Skeletal muscle cell (primary cell): ENCODE measurements at places on chromosomes 7 and 10.

GRCh38 chr7:123533929-123534382, 439 bp downstream of the IQUB start:
- no peak for DNase-seq

GRCh38 chr7:117698018-117698417, 175.2 kb downstream of the CTTNBP2 start:
- DNase-seq, result no peak

DNA sequence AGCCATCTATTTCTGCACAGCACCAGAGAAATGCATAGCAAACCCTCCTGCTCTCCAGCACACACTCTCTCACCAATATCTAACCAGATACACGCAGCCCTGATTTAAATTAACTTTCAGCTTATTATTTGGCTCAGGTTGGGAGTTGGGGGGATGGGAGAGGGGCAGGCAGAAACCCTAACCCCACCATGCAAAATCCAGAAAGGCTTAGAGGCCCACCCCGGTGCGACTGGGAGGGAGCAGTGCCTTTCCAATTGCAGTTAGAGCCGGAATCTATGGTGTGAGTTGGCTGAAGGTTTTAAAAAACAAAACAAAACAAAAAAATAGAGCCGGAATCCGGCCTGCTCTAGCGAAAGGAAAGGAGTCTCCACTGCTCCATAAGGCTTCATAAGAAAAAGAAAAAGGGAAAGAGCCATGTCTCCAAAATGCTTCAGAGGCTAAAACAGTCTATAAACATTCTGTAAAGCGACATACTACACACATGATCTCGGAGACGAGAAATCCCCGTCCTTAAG, 2.9 kb downstream of the IGF2BP3 start:
- DNase-seq, result no peak

DNA sequence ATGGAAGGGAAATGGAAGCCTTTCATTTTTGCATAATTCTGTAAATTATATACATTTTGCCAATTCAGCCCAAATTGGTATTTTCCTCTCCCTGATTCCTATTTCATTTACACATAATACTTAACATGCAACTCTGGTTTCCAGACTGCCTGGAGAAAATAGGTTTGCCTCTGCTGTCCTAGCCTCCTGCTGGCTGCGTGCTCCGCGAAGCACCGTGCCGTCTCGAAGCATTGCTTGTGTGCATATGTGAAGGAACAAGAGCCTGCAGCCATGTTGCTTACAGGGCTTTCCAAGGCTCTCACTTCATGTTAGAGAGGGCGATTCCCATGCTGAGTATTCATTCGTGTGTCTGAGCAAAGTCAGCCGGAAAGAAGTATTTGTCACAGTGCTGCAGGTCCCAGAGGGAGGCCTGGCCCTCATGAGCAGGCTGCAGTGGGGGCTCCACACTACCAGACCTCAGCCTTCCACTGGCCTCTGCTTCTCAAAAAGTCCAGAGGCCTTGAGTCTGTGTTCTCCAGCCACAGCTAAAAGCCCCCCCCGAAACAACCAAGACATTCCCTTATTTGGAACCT, 66.5 kb downstream of the CLRN3 start:
- DNase-seq, result no peak

DNA sequence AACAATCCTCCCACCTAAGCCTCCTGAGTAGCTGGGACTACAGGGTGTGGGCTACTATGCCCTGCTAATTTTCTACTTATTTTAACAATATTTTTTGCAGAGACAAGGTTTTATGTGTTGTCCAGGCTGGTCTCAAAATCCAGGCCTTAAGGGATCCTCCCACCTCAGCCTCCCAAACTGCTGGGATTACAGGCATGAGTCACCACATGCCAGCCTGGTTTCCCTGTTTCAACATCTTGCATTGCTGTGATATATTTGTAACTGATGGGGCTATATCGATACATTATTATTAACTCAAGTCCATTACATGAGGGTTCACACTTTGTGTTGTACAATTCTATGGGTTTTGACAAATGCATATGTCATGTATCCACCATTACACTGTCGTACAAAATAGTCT, 41.9 kb upstream of the OGDHL start:
- no peak for DNase-seq

GRCh38 chr7:137625197-137625596, 221.6 kb downstream of the DGKI start:
- DNase-seq, result no peak

- DNase-seq, result no peak
Measured at GRCh38 chr10:37934791-37935190, 41.7 kb downstream of the ZNF25 start.

DNA sequence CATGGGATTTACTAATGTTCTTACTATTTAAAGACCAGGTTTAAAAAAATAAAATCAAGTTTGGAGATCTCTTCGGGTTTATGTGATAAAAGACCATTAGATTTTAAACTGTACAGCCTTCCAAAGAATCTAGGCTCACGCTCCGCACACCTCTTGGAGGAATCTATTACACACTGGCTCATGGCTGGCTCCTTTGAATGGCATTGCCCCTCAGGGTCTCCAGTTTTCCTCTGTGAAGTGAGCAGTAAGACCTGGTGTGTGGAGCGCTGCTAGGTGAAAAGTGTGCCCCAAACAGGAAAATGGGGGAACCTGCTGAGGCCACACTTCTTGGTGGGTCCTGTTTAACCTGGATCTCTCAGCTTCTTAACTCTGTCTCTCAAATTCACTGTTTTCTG, 142.3 kb downstream of the KAT6B start:
- DNase-seq, result no peak

- no peak for DNase-seq
Measured at GRCh38 chr10:85679061-85679460, 687.5 kb downstream of the GRID1 start.

DNA sequence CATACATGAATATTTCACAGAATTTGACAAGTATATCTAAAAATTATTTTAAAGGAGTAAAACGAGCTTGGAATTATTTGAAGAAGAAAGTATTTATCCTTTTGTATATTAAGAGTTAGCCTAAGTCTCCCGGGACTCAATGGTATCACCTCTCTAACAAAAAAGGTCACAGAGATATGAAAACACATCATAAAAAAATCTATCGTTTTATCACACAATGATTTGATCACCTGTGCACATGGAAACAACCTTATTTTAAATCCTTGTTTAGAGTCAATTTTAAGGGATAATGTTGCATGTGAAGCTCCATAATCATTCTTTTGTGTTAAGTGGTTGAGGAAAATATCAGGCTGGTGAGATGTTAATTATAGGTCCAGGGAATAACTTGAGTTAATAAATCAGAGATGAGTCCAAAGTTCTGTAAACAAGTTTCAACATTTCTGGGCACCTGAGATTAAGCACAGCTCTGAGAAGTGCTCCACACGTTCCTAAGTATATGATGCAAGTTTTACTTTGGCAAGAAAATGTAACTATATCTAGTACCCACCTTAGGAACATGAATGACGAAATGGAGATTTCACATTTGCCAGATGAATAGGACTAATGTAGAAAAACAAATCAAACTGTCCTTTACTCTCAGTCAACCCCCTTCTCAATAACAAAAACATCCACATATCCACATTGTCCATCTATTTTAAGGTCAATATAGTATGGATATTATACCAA, 148.5 kb upstream of the AKR1E2 start:
- peak; percentile 60 for DNase-seq

DNA sequence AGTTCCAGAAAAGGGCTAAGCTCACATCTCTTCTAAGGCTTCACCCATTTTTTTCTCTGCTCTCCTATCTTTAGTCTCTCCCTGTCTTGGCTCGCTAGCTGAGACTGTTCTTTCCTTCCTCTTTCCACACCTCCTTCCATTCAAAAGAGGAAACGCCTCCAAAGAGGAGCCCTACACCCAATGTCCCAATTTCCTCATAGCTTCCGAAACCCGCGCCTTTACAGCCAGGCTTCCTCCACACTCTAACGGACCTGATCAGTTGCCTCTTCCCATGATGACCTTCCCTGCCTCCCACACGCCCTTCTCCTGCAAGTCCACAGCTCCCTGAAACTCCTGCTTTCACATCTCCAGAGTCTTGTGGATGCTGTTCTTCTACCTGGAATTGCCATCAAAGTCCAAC, 71.7 kb downstream of the COBL start:
- DNase-seq, result no peak

DNA sequence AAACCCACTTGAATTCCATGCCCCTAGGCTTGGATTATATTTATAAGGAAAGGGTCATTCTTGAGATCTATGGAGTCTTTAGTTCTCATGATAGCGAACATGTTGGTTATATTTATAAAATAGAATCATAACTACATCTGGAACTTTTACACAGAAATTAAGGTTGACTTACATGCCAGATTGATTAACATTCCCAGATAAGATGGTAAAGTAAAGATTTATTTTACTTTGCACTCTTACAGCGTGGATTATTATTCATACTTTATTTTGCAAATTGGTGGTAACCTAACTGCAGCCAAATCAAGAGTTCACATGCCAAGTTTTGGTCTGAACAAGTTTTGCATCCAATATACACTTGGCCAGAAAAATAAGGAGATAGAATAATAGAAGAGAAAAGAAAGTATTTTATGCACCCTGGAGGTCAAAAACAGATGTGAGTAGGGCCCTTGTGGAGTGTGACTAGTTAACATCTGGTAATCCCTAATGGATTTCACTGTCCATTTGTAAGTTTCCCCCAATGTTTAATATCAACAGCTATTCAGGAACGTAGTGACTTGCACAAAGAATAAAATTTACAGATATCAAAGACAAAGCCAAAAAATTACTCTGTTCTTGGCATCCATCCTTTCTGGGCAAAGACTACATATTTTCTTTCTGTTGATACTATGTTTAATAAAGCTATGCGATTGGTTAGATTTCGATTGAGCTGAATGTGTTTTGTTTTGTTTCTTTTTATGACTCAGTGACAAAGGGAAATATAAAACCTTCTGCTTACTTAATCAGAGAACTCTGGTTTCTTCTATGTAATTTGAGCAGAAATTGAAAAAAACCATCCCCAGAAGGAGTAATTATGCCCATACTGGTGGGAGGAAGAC, 10.1 kb upstream of the TMEM26 start:
- DNase-seq, result peak; percentile 69

DNA sequence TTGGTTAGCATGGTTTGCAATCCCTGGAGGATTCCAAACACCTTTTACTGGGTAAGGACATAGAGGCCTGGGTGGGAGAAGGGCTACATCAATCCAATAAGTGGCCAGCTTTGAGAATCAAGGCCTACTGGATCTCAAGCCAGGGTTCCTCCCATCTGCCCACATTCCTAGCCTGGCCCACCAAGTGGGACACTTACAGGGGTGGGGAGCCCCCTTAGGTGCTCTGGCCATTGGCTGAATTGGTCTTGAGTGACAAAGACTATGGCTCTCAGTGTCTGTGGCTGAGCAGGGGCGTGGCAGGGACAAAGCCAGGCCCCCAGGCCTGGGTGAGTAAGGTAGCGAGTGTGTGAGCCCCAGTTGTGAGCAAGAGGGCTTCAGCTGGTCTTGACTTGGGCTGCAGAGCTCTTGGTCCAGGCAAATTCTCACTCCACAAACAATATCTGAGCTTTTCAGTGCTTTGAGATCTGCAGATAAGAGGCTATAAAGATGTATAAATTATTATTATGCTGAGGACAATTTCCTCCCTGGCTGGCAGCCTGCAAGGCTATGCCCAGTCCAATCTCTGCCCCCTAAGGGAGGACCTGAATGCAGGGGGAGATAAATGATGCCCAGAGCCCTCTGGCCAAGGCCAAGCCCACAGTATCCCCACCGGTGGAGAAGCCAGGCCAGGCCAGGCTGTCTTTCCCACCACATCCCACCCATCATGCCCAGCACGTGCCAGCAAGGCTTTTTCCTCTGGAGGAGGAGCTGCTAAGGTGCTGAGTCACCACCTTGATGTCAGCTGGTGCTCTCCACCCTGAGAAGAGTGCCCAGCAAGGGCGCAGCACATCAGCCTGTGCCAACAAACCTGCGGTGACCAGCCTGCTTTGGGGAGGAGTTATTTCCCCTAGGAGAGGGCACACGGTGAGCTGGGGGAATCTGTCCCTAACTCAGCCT, 80.7 kb upstream of the DUSP5 start:
- DNase-seq, result no peak

GRCh38 chr7:36207451-36208291, 54.6 kb downstream of the EEPD1 start:
- no peak for DNase-seq

DNA sequence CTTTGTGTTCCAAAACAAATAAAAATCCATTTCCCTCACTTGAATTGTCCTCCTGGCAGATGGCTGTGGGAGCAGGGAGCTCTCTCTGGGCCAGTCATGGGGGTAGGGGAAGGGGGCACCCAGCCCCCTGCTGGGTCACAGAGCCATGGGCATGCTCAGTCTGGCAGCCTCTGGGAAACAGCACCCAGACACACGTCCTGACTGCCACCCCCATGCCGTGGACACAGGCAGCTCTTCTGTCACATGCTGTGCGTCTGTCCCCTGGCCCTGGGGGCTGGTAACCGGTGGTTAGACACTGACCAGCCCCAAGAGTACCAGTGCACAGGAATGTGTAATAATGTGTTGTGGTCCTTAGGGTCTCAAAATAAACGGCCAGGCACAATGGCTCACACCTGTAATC, 47.0 kb downstream of the RASGEF1A start:
- DNase-seq, result no peak

DNA sequence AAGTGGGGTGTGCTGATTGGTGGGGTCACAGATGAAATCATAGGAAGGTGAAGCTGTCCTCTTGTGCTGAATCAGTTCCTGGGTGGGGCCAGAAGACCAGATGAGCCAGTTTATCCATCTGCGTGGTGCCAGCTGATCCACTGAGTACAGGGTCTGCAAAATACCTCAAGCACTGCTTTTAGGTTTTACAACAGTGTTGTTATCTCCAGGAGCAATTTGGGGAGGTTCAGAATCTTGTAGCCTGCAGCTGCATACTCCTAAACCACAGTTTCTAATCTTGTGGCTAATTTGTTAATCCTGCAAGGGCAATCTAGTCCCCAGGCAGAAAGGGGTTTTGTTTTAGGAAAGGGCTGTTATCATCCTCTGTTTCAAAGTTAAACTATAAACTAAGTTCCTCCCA, 17.0 kb upstream of the IFRD1 start:
- no peak for DNase-seq

- no peak for DNase-seq
Measured at GRCh38 chr7:50206453-50207250, 97.9 kb upstream of the IKZF1 start.

DNA sequence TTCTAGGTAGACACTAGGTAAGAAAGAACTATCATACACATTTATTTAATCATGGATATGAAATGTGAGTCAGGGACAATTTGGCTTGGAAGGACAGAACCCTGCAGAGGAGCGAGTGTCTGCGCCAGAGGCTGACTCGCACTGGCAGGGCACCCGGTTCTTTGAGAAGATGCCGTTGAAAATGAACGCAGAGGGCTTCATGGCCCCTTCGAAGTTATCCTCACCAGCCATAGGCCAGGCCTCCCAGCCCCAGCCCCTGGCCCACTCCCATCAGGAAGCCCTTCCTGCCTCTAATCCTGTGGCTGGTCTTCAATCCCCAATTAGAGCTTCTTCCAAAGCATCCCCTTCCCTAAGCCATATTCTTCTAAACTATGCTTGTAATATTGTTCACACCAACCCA, 239.8 kb downstream of the TCERG1L start:
- DNase-seq, result no peak

DNA sequence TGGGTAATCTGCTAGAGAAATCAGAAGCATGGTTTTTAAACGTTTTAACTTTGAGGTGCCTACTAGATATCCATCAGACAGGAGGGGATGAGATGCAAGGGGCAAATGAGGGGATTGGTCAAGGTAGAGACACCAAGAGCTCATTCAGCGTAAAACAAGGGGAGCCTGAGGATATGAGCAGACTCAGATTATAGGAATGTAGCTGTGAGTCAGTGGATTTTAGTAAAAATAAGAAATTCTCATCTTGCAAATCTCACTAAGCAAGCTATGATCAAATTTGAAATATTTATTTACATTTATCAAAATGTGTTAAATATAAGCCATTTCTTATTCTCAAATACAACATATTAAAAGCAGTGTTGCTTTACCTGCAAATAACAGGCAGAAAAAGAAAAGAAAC, 21.4 kb upstream of the TFEC start:
- DNase-seq, result no peak
